Stimulated activated CD8-positive, alpha-beta memory T cell treated with anti-CD3 and anti-CD28 coated beads, Interleukin-7, amount 100 ng/mL, for 4 hours (primary cell): ENCODE measurements at places on chromosomes 12 and 14.

GRCh38 chr14:75460394-75460793, 32.6 kb downstream of the JDP2 start:
- DNase-seq: no peak

GRCh38 chr12:117587631-117588287, 226.3 kb upstream of the NOS1 start:
- DNase-seq: peak; percentile 2

- DNase-seq: no peak
Measured at GRCh38 chr14:93019970-93020369, 95.8 kb downstream of the ITPK1 start.

DNA sequence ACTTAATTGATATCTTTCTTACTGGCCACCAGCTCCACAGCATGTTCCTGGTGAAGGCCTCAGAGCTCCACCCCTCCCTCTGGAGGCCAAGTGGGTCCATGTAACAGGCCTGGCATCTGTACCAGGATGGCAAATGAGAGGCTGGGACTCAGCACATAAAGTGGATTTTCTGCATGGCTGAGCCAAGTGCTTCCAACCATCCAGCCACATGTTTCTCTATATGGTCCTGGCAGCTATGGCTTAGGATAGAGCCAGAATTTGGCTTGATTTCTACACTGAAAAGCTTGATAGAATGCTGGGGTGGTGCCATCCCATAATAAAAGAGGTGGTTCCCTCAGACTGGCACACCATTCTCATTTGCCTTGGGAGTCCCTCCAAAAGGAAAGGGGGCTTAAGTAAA, 94.1 kb downstream of the PAX9 start:
- DNase-seq: no peak

- no peak for DNase-seq
Measured at GRCh38 chr12:48862760-48863159, 2.9 kb downstream of the RND1 start.

DNA sequence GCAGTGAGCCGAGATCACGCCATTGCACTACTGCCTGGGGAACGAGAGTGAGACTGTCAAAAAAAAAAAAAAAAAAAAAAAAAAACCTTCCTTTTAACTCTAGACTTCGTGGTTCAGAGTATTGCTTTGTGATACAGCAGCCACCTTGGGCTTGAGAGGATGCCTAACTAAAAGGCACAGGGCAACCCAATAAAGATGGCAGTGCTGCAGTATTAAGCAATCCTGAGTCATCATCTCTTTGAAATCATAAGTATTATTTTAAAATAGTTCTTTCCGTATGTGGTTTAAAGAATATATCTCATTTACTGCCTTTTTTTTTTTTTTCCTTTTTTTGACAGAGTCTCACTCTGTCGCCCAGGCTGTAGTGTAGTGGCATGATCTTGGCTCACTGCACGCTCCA, 116.1 kb downstream of the PLEKHA5 start:
- no peak for DNase-seq

GRCh38 chr12:60842181-60842580, 1246.4 kb downstream of the SLC16A7 start:
- DNase-seq: no peak

DNA sequence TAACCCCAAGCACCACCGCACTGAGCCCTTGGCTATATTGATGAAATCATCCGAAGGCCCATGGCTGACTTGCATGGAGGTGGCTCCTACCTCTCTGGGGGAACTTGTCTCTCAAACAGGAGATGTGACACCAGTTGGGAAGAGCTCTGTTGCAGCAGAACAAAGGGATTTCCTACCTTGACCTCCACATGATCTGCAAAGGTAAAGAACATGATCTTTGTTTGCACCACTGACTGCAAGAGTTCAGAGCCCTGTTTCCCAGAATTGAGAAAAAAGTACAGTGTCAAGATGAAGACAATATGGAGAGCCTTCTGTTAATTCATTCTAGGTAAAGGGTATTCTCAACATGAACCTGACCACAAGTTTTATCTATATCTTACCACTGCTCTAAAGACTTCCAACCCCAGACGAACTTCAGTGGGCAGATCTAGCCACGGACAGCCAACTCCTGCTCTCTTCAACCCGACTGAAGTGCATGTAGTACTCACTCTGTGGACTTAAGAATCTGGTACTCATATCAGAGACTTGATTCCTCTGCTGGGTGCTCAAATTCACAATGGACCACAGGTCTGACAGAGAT, 32.1 kb downstream of the ZFYVE26 start:
- no peak for DNase-seq

GRCh38 chr12:99981639-99982190, 3.0 kb downstream of the ANKS1B start:
- DNase-seq: no peak
